ENCODE measurements at places on chromosomes 5 and 9.

- no peak for DNase-seq
These were observed 23.5 kb downstream of the LMX1B start for GRCh38 chr9:126636983-126637798.

- DNase-seq: no peak
These were observed 284.8 kb upstream of the DMRT1 start for GRCh38 chr9:556675-557074.

DNA sequence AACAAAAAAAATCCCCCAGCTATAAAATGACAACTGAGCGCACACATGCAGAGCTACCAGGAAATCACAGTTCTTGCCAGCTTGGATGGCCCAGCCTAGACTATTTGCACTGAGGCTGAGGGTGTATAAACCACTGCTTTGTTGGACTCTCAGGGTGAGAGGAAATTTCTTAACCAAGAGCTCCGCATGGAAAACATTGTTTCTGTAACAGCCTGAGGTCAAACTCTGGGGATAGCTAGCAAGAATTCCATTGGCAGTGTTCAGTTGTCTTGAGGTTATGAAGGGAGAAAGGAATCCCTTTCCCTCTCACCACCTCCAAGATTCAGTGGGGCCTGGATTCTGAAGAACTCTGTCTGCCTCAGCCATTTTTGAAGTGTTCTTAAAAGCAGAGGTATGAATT is 360.0 kb downstream of the OSTF1 start:
- no peak for DNase-seq

GRCh38 chr9:76401580-76402354 is 7.5 kb upstream of the RFK start:
- no peak for DNase-seq

GRCh38 chr5:135088911-135089310 is 54.9 kb upstream of the PITX1 start:
- DNase-seq: no peak

- no peak for DNase-seq
These were observed 89.4 kb downstream of the MACROH2A1 start for GRCh38 chr5:135309391-135310327.

DNA sequence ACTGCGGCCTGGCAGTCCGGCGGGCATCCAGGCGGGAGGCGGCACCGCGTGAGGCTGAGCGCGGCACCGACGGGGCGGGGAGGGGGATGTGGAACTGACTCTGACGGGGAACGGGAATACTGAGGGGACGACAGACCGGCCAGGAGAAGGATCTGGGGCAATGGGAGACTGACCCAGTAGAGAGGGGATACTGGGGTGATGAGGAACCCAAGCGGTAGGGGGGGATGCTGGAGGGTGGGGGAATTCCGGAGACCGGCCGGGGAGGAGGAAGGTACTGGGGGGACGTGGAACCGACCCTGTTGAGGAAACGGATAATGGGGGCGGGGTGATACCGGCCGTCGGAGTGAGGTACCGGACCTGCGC is 423 bp downstream of the IPPK start:
- DNase-seq: no peak

Measured in HFF-Myc (cell line).